ENCODE measurements at places on chromosomes 5 and 9. TPM values are rescaled to one million over a fixed set of nuclear protein-coding genes. Genes with fewer than 3 reads are reported as not detected.

DNA sequence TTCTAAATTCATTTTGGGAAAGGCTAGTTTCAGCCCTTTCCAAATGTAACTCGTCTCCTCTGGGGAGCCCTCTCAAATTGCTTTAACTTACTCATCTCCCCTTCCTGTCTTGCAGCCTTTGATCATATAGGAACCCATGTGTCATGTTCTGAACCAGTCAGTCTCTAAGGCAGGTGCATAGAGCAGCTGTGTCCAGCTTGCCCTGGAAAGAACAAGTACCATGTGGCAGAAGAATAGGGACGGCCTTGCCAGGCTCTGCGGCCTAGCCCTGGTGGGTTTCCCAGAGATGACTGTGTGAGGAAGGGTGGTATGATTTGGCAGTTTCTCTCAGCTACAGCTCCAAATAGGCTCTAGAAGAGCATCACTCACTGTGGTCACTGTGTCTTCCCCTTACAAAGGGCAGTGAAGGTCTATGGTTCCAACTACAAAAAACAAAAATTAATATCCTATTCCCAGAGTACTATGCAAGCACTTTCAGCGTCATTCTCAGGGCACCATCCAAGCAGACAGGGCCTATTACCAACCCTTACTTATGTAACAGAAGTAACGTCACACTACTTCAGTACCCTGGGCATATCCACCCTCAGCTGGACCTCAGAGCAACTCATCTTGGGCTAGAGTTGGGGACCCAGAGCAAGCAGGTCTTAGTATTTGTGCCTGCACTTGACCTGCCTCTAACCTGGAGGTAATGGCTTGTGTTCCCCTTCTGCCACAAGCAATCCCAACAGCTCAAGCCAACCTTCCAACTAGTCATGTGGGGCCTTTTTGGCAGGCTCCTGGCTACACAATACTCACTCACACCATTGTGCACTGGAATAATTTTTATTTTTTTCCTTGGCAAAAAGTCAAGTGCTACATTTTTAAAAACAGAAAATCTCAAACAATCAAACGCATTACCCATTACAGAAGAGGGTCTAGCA lies 37.2 kb upstream of the UBAP2 start:
- peak; percentile 39 for DNase-seq

- DNase-seq: no peak
These were observed 1018.4 kb upstream of the ARRDC3 start for GRCh38 chr5:92401492-92401891.

GRCh38 chr5:66826263-66826662 lies 230.1 kb downstream of the MAST4 start:
- no peak for DNase-seq

DNA sequence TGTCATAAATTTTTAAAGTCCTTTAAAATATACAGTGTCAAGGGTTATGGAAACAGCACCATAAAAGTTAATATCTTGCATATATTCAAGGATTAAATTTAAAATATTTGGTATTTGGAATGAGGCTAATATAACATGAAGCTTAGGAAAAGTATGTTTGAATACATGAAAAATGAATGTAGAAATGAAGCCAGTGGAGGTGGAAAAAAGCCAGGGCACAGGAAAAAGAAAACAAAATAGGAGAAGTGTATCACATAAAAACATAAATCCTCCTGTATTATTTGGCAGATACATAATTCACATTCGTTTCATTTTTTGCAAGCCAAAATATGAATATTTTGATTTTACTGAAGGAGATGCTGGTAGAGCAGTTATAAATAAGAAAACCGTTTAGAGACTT lies 587.0 kb upstream of the ZNF608 start:
- no peak for DNase-seq

GRCh38 chr5:139903795-139904565 lies 108.4 kb downstream of the PSD2 start:
- DNase-seq: peak; percentile 37

- DNase-seq: no peak
These were observed 2.5 kb downstream of the FAM169A start for GRCh38 chr5:74863726-74864125.

DNA sequence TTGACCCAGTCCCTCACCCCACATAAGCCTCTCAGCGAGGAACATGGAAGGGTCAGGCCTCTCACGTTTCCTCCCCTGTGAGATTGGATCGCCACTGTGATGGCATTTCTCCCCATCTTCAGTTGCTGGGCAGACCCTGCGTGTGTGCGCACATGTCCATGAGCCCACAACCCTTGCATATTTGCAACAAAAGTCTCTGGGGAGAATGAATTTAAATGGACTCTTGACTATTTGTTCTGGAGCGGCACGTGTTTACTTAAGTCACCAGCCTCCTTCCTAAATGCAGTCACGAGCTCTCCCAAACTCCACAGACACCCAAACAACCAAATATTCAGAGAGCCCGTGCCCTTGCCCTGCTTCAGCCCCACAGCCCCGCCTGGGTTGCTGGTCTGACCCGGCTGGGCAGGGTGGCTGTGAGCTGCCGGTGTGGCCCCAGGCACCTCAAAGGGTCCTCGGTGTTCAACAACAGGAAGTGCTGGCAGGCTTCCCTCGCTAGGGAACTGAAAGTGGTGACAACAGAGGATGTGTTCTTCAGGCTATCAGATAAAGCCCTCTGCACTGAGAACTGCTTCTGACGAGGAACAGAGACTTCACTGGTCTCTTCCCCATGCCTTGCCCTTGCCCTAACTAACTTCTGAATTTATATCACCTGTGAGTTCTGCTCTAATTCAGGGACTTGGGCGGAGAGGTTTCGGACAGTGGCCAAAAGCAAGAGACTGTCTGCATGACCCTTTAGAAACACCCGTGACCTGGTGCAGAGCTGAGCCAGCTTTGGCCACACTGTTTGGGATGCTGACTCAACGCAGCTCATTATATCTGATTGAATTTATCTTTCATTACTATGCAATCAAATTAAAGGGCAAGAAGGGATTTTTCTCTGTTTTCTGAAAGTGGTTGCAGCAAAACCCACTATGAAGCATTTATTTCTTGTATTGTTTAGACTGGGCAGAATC lies 19.2 kb upstream of the CD180 start:
- DNase-seq: peak; percentile 81

Gene CNTNAP3B
- total RNA-seq: not detected

Gene S100Z
- total RNA-seq: 1.3 TPM

Gene NUTM2G
- not detected for total RNA-seq

Gene SRP19
- 47.6 TPM for total RNA-seq

Gene PDE6A
- total RNA-seq: not detected

Gene SAXO1
- total RNA-seq: 0.11 TPM

Gene SPATA31A3
- total RNA-seq: not detected

Measured in activated CD4-positive, alpha-beta T cell treated with anti-CD3 and anti-CD28 coated beads for 36 hours (primary cell).